ENCODE measurements at places on chromosomes 4 and X.

DNA sequence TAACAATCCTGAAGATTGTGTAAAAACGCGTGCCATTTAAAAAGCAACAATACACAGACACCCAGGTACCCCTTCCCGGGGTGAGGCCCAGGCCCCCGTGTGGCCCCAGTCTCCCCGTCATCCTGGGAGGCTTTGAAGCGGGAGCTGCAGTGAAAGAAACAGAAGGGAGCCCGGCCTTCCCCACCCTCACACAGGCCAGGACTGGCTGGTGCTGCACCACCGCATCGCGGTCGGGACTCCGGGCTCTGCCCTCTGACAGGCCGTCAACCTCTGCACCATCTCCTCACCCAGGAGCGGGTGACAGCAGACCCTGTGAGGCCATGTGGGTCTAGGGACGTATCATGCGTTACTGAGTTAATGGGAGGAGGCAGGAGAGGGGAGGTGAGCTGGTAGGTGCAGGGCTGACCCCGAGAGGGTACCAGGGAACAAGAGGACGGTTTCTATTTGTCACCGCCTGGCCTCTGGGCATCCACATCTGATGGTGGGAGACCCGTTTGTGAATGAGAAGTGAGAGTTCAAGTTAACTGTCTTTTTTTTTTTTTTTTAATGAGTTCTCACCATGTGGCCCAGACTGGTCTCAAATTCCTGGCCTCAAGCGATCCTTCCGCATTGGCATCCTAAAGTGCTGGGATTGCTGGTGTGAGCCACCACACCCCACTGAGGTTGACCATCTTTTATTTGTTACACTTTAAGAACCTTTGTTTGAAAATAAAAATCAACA lies 27.3 kb downstream of the PIGG start:
- DNase-seq: no peak

DNA sequence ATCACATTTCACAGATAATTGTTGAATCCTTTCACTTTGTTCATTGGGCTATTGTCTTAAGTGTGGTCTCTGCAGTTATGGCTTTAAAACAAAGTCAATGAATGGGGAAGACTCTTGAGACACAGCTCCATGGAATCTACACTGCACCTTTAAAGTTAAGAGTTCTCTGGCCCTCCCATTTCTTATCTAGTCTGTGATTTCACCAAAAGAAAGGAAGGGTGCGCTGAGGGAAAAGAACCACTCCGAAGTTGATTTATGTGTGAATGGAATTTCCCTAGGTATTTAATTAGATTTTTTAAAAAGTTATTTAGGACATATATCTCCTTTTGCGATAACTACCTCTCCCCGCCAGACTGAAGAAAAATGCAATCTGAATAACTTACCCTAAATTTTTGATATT lies 2.5 kb downstream of the SEPTIN11 start:
- no peak for DNase-seq

GRCh38 chrX:3550160-3550751 lies 163.2 kb downstream of the PRKX start:
- no peak for DNase-seq

DNA sequence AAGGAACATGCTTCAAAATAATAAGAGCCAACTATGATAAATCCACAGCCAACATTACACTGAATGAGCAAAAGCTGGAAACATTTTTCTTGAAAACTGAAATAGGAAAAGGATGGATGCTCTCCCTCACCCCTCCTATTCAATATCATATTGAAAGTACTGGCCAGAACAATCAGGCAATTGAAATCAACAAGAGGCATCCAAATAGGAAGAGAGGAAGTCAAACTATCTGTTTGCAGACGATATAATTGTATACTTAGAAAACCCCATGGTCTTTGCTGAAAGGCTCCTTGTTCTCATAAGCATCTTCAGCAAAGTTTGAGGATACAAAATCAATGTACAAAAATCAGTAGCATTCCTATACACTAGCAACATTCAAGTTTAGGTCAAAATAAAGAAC lies 1562.5 kb upstream of the ADGRL3 start:
- no peak for DNase-seq

DNA sequence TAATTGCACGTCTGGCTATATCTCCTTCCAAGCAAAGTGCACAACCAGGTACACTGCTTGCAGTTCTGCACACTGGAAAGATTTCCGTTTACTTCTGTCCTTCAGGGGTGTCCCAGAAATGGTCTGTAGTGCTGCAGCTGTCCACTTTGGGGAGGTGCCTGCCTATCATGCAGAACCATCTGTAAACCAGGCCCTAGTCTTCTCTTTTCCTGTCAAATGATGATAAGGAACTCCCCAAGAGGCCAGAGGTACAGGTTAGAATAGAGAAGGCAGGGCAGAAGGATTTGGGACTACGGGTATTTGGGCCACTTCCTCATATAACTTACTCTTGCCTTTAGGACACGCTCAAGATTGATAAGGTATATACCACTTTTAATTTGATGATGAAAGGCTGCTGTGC lies 746.9 kb downstream of the FAT4 start:
- no peak for DNase-seq

DNA sequence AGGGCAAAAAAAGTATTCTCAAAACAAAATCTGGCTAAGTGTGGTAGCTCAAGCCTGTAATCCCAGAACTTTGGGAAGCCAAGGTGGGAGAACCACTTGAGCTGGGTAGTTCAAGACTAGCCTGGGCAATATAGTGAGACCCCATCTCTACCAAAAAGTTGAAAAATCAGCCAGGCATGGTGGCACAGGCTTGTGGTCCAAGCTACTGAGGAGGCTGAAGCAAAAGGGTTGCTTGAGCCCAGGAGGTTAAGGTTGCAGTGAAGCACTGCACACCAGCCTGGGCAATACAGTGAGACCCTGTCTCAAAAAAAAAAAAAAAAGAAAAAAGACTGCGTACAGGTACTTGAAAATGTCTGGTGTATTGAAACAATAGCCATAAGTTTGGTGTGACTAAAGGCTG lies 1.7 kb upstream of the SDAD1 start:
- DNase-seq: no peak

GRCh38 chrX:4185086-4185485 lies 471.6 kb upstream of the PRKX start:
- DNase-seq: no peak

DNA sequence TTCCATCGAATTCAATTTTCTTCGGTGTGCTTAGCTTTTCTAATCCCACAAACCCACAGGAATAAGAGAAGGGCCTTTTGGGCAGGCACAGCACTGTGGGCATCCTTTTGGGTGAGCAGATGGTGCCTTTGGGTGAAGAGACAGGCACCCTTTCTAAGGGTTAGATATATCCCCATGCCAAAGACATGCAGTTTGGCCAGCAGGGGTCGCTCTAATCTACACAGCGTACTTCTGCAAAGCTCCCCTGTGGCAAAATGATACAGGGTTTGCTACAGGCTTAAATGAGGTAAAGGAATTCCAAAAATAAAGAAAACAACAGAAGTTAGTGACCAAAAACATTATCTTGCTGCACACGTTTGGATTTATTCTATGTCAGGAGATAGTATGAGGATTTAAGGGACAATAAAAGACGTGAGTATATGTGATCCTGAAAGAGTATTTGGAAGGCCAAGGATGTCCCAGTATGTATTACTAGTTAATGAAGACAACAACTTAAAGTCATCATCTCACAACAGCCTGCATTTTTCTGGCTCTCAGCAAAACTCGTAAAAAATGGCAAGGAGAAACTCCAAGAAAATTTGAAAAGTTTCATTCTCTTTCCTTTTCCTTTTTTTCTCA lies 49.5 kb downstream of the PHEX start:
- no peak for DNase-seq

GRCh38 chr4:10731162-10731561 lies 46.6 kb upstream of the CLNK start:
- no peak for DNase-seq

DNA sequence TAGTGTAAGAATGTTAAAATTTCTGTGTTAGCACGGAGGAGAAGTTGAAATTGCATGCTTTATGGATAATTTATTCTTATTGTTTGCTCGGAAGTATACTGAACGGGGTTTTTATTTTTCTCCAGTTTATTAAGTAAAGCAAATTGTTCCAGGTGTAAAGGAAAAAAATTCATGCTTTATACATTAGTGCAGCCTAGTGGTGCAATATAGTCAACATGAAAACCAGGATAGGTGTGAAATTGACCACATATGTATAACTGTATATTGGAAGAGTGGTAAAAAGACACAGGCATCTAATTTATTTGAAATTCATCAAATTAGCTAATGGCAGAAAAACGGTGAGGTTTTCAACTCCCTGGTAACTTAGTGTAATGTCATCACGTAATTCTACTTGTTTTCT lies 959 bp downstream of the BRS3 start:
- DNase-seq: no peak

GRCh38 chrX:135536877-135537276 lies 16.4 kb downstream of the INTS6L start:
- DNase-seq: no peak

- no peak for DNase-seq
Observed at GRCh38 chr4:127632420-127633403, at the start of gene INTU. INTU (plus strand) TSS chr4:127632957; CDS start chr4:127633035, 78 bp downstream.

- DNase-seq: no peak
Observed at GRCh38 chrX:17861489-17862011, 452 bp upstream of the RAI2 start.

DNA sequence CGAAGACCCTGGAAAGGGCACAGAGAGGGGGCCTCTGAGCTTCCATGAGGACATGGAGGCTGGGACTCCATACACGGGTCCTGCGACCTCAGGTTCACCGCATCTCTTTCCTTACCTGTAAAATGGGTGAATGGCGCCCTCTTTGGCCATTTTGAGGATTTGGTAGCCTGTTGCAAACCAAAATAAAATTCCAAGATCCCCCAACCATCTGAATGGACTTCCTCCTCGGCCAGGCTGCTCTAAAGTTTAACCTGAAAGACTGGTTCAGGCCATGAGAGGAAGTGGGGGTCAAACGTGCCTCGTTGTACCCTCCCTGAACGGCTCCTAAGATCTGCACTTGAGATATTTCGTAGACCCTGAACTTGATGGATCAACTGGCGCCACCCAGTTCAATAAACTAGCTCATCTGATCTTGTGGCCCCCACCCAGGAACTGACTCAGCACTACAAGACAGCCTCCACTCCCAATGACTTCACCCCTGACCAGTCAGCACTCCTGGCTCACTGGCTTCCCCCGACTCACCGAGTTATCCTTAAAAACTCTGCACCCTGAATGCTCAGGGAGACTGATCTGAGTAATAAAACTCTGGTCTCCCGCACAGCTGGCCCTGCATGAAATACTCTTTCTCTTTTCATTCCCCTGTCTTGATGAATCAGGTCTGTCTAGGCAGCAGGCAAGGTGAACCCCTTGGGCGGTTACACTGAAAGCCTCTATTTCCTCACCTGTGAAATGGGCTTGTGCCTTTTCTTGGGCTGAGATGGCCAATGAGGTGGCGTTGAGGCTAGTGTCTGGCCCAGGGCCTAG lies 32.9 kb upstream of the GPR78 start:
- DNase-seq: no peak

GRCh38 chrX:37331546-37331945 lies 17.6 kb upstream of the PRRG1 start:
- no peak for DNase-seq

GRCh38 chr4:21002976-21003375 lies 302.7 kb downstream of the PACRGL start:
- DNase-seq: no peak

DNA sequence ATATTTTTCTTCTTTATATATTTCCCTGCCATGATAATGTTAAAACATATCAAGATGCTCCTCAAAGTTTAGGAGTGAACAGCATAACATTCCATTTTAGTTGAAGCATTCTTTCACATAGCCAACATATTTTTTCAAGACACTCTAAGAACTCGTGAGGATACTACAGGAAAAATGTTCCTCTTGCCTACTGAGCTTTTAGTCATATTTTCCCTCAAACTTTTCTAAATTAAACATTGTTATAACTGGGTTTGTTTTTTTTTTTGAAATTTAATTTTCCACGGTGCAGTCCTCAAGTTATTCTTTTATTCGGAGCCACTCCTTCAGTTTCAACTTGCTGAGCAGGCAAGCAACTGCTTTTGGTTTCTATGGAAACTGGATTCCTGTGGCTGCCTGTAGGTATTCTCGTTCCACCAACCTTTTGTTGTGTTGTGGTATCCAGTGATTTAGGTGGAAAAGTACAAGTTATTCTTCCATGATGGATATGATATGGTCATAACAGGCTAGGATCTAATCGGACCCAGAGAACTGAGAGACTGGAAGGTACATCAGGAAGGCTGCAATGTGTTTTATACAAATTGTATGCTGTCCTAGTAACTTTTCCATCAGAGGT lies 248.0 kb downstream of the TRIML1 start:
- DNase-seq: no peak

DNA sequence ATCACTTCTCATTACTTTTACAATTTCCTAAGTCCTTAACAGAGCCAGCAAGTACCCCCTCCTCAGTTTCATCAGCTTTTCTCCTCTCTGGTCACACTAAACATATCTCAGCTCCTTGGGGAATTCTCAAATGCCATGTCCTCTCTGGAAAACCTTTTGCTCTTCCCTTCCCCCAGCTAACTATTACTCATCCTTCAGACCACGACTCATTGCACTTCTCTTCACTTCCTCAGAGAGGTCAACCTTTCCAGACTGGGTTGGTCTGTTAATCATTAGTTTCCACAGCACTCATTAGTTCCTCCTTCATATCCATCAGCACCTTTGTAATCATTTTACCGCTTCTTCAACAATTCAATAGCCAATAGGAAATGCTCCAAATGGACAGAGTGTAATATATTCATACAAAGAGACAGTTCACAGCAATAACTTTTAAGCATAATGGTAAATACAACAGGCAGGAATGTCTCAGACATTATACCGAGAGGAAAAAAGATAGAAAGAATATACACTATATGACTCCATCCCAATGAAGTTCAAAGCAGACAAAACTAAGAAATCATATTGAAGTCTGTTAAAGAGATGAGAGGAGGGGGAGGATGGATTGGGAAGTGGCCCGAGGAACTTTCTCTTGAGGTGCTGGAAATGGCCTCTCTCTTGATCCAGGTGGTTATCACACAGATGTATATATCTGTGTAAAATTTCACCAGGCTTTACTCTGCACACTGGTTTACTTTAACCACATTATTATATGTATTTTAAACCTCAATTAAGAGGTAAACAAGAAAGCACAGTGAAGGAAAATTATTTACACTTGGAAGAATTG lies 39.6 kb downstream of the DDX60L start:
- no peak for DNase-seq

DNA sequence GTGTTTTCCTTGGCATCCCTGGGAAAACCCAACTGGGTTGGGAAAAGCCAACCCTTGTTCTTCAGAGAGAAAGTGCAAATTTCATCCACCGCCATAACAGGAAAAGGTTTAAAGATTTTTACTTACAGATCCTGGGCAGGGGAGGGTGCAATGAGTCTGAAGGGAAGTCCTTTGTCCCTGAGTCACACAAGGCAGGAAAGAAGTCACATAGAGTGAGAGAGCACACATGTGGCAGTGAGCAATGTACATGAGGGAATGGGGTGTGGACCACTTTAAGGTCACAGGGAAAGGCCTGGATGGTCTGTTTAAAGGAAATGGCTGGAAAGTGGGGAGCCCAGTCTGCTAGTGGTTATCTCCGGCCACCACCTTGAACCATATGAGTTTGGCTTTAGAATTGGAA lies 248.9 kb downstream of the HS3ST1 start:
- DNase-seq: no peak

- no peak for DNase-seq
Observed at GRCh38 chr4:164648151-164648848, 105.6 kb upstream of the SMIM31 start.

GRCh38 chr4:89878611-89879010 lies 16.0 kb upstream of the MMRN1 start:
- DNase-seq: no peak
